NCI-H82 (cell line): ENCODE measurements at places on chromosomes 16 and 17.

- peak; percentile 58 for DNase-seq
These were observed 1.0 kb downstream of the FLOT2 start for GRCh38 chr17:28896491-28896883.

- DNase-seq = no peak
These were observed 642 bp downstream of the MT1F start for GRCh38 chr16:56658327-56658875.

DNA sequence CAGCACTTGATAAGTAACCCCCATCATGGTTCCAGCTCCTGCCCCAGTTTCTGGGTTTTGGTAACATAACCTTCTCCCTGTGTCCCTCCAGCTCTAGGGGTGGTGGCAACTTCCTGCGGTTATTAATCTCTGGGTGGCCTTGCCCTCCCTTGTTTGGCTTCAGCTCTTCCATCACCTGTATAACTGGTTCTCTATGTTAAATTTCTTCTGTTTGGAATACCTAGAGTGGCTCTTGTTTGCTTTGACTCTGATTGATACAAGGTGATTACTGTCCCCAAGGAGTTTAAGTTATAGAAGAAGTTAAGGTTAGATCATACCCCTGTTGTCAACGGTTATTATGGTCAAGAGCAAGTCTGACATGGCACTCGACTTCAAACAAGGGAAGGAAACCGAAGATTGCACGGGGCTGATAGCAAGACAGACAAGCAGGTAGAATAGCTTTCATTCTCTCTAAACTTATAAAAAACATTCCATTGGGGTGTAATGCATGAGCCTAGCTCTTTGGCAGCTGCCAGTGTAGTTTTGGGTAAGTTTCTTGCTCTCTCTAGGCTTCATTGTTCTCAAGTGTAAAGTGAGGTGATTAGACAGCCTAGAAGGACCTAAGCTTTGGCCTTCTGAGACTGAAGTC, 11.0 kb upstream of the CCR7 start:
- no peak for DNase-seq

GRCh38 chr17:75828741-75829140, 15.5 kb downstream of the UNC13D start:
- no peak for DNase-seq

- no peak for DNase-seq
These were observed 75.9 kb downstream of the USP22 start for GRCh38 chr17:20966870-20967269.

- DNase-seq = no peak
These were observed 38.5 kb upstream of the SHISA9 start for GRCh38 chr16:12862941-12863340.
